ENCODE measurements at places on chromosomes 12 and 14.

GRCh38 chr14:54572316-54572715 is 5.4 kb downstream of the SAMD4A start:
- DNase-seq, result no peak

GRCh38 chr14:101715210-101716076 is 46.1 kb upstream of the PPP2R5C start:
- DNase-seq, result no peak

- no peak for DNase-seq
Observed at GRCh38 chr12:3131129-3131528, 54.0 kb downstream of the TSPAN9 start.

- peak; percentile 9 for DNase-seq
Observed at GRCh38 chr12:53749986-53750811, 1.6 kb downstream of the CISTR start.

DNA sequence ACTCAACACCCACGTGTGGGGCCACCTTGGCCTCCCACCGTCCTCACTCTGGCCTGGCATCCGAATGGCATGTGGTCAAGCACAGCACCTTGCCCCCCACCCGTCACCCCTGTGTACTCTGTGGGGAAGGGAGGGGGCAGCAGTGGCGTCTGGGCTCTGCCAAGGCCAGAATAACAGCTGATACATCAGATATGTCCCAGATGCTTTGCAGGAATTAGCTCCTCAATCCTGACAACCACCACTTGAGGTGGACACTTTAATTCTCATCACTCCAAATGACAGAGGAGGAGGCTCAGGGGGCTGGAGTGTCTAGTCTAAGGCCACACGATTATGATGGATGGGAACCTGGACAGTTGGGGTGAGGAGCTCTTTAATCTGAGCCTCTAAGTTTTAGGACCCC is 1.7 kb upstream of the KRT80 start:
- DNase-seq, result no peak

DNA sequence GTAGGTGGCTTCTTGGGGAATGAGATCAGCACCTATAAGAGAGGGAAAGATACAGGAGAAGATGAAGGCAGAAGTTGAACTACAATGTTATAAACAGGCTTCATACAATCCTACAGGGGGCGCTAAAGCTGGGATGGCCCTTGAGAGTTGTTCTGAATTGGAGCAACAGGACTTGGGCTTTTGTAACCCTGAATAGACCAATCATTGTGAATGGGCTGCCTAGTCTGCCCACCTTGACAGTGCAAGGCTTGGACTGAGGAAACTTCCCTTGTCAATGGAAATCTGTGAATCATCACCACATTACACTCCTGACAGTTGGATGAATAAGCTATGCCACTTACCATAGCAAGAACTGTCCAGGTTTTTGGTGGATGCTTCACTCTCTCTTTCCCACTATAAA is 306.1 kb downstream of the KCNC2 start:
- DNase-seq, result no peak
